EL (cell line): ENCODE measurements at places on chromosomes 5 and 9.

DNA sequence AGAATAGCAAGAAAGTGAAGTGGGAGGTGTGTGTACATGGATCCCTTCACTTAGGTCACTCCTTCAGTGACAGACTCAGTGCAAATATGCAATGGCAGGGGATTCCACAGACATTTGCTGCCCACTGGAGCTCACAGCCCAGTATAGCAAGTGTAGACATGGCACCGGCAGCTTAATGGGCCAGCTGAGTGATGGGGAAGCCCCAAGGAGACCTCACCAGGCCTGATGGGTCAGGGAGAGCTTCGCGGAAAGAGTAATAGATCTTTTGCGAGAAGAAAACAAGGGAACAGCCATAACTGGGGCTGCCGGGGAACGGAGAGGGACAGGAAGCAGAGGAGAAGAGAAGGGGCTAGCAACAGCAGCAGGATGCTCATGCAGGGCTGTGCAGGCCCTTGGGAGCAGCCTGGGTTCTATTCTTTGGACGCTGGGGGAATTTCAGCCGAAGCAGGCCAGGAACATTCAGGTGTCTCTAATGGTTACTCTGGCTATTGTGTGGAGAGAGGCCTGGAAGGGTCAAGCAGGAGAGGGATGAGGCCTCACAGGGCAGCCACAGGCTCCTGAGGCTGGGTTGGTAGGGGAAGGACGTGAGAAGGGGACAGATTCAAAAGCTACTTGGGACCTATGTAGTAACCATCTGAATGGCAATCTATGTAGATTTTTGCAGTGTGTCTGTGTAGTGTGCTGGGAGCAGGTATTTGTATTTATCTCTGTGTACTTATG is 27.0 kb downstream of the TCF7 start:
- peak; percentile 21 for DNase-seq

DNA sequence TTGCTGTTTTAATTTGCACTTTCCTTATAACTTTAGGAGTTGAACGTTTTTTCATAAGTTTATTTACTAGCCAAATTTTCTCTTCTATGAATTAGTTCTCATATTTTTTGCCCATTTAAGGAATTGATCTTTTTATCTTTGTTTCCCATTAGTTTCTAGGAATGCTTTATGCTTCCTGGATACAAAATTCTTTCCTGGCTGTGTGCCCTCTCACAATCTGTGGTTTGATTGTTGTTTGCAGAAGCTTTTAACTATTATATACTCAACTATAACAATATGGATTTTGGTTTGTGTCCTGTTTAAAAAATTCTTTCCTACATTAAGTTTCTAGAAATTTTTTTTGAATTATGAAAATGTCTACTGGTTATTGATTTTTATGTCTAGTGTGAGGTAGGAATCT is 206.3 kb downstream of the CSNK1G3 start:
- no peak for DNase-seq

- DNase-seq, result no peak
Observed at GRCh38 chr9:10434412-10434811, 178.4 kb downstream of the PTPRD start.

GRCh38 chr9:1331546-1332038 is 281.4 kb downstream of the DMRT2 start:
- DNase-seq, result no peak

GRCh38 chr9:13274886-13275641 is 4.4 kb downstream of the MPDZ start:
- peak; percentile 54 for DNase-seq

DNA sequence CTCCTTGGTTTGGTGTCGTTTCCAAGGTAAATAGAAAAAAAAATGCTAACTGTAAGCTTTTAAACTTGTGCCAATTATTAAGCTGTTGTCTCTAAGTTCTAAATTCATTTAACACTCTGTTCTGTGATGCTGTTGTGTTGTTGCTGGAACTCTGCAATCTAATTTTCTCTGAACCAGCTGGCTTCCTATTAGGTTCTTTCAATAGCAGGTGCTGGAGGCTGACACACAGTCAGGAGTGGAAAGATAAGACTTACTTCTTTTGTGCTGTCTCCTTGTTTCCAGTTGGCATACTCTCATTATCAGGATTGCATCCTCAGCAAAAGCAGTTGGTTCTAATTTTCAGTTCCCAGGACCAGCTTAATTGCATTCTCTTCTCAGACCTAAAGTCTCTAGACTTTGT is 1252.6 kb upstream of the NUDT12 start:
- DNase-seq, result no peak

GRCh38 chr5:156522651-156523529 is 195.9 kb downstream of the SGCD start:
- DNase-seq, result no peak

DNA sequence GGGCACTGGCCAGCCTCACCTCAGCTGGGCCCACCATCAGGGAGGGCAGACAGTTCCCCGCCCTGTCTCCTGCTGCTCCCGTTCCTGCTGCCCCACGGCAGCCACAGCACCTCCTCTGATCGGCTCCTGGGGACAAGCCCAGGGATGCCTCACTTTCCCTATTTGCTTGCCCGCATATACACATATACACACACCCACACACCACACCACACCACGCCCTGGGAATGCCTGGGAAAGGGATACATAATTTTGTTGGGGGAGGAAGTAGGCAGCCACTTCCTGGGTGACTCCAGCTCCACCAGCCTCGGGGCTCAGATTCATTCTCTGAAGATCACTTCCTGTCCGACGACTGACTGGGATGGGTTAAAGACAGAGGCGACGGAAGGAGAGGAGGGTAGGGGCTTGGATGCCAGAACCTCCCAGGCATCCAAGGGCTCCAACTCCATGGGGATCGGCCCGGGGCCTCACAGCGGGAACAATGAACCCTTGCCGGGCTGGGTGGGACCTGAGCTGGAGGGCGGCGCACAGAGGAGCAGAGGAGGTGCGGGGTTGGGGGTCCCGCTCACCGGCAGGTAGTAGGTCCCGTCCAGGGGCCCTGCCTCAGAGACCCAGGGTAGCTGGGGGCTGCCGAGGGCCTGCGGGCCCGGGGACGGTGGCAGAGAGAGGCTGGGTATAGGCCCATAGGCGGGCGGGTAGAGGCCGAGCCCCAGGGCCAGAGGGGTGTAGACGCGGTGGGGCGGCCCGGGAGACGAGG is 2.0 kb upstream of the MZB1 start:
- DNase-seq, result peak; percentile 95

- no peak for DNase-seq
Observed at GRCh38 chr5:160524827-160525226, 103.2 kb downstream of the PTTG1 start.

- no peak for DNase-seq
Observed at GRCh38 chr9:30851600-30851999, 1532.8 kb upstream of the ACO1 start.
